ENCODE measurements at places on chromosomes 4 and X.

DNA sequence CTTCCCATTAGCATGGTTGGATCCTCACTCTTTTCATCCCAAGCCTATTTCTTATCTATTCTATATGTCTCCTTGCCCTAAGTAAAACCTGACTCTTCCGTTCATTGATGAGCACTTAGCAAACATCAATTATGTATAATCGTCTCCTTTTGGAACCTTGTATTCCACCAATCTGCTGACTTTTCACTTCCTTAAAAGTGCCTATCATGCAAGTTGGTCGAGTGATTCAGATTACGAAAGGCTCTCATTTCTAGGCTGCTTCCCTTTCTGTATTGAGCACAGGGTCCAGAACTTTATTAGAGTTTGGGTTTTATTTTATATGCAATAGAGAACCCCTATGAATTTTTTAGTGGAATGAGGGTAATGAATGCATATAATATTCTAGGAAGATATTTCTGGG is 27.1 kb upstream of the ALB start:
- DNase-seq: no peak

DNA sequence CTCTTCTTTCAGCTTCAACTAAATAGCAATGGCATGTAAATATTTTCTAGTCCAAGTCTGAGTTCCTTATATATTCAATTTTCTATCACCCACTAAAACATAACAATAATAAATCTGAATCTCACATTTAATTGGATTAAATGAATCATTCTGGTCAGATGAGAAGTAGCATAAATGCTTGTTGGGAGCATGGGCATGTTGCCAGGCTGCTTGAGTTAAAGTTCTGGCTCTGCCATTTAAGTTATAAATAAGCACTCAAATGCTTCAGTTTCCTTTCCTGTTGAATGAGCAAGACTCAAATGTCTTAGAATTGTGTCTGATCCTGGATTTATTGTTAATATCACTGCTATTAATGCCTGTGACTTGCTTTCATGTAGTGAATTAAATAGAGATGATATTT is 496.3 kb downstream of the STPG2 start:
- DNase-seq: no peak

DNA sequence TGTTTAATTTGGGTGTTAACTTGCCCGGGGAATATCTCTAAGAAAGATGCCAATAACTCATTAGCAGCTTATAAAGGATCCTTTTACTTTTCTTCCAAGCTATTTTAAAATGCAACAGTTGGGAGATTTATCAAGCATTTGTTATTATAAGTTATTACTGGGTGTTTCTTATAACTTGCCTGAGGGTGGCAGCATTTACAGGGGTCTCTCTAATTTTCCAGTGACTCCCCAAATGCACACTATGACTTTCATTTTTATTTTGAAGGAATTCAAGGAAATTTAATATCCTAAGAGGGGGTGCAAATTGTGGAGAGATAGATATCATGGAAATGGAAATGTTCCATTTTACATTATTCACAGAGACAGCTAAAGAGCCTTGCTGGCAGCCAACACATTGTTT is 138.0 kb downstream of the PDGFRA start:
- no peak for DNase-seq

DNA sequence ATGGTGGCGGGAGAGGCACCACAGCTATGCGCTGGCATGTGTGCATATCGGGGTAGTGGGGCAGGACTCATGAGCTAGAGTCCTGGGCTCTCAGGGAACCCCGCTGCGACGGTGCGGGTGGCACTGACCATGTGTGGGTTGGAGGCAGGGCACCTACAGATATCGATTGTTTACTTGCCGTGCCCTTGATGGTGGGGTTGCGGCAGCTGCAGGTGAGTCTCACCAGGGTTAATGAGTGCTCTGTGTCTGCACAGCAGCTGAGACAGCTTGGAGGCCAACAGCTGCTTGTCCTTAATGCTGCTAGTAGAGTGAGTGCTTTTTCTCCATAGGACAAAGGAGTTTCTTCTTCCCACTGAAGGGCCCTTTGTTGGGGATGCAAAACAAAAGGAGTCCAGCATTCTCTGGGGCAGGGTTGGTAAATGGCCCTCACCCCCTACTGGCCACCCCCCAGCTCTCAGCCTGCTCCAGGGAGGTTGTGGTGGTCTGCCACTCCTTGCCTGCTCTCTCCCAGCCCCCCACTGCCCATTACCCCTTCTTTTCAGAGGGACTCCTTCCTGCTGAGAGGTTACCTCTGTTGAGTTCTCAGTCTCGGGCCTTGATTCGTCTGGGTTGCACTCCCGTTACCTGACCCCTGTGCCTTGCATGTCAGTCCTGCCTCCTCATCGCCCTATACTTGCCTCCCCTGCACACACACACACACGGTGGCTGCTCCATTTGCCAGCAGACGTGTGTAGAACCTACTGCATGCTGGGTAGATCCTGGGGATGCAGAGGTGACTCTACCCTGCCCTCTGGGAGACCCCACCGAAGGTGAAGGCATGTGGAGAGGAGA is 52.8 kb downstream of the TBC1D14 start:
- DNase-seq: peak; percentile 57

GRCh38 chrX:19174401-19175025 is 52.2 kb upstream of the ADGRG2 start:
- no peak for DNase-seq

DNA sequence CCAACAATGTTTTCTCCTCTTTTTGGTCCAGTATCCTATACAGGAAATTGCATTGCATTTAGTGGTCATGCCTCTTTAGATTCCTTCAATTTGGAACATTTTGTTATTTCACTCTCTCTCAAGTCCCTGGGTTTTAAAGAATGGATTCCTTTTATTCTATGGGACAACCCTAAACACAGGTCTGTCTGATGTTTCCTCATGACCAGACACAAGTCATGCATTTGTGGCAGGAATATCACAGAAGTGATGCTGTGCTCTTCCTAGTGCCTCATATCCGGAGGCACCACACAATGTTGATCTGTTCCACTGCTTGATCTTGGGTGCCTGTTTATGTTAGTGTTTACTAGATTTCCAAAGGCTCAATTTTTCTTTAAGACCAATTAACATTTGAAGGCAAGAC is 69.7 kb upstream of the H2AZ1 start:
- no peak for DNase-seq

DNA sequence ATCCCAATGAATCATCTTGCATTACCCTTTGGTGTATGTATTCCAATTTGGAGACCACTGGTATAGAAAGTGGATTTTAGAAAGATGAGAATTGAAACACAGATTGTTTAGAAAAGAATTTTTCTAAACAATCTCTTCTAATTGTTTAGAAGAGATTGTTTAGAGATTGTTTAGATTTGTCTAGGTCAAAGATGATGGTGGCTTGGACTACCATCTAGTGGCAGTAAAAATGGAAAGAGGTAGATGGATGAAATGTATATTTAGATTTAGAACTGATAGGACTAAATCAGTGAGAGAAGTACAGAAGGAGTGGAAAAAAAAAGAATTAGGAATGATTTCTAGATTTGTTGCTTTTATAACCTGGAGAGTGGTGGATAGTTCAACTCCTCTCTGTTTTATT is 70.6 kb downstream of the ARSJ start:
- DNase-seq: no peak

GRCh38 chrX:114591121-114591520 is 7.2 kb downstream of the HTR2C start:
- DNase-seq: no peak

DNA sequence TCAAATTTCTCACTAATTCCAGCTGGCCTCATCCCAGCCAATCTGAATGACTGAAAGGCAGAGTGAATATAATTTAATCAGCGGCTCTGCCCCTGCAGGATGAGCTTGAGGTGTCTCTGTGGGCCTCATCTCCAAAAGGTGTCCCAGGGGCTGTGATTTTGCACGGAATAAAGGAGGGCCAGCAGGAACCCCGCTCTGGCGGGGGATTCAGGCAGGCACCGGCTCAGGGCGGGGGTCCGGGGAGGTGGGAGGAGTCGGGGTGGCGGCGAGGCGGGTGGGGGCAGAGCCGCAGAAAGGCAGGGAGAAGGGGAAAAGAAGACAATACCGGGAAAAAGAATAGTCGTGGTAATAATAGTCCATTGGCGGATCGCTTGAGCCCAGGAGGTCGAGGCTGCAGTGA is 16.0 kb upstream of the ERCC6L start:
- DNase-seq: no peak

DNA sequence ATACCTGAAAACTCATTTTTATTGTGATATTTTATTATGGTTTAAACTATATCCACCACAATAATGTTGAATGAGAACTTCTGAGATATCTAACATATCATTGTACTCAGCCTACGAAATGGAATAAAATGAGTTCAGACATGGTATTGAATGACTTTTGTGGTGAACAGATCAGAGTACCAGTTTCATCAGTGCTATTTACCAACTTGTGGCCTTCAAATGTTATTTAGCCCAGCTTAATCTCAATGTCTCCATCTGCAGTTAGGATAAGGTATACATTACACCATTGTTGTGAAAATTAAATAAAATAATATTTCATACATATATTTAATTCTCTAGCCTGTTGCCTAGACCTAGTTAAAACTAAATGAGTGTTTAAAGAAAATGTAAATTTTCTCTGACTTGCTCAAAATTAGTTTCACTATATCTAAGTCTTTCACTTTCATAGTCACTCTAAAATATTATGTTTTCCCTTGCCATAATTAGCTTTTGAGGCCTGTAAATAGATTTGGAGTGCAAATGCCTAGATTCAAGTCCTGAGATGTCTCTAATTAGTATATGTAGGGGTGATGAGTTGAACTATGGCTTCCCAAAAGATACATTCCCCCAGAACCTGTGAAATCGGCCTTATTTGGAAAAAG is 594.2 kb downstream of the STPG2 start:
- no peak for DNase-seq

DNA sequence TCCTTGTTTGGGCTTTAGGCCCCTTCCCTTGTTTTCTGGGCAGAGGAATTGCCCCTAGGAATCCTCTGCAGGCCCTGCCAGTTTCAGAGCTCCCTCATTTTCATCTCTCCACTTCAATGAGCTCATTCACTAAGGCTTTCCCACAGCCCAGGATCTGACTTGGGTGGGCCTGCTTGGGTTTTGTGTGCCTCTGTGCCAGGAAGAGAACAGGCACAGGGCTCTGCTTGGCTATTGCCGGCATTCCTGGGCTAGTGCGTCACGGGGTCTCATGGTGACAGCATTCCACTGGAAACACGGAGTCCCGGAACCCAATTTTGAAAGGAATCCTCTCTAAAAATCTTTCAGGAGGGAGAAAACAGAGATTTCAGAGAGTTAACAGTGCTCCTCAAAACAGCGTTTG is 150.5 kb downstream of the VCX3A start:
- DNase-seq: peak; percentile 22

- DNase-seq: no peak
These were observed 19.8 kb upstream of the ZXDA start for GRCh38 chrX:57930051-57930450.

DNA sequence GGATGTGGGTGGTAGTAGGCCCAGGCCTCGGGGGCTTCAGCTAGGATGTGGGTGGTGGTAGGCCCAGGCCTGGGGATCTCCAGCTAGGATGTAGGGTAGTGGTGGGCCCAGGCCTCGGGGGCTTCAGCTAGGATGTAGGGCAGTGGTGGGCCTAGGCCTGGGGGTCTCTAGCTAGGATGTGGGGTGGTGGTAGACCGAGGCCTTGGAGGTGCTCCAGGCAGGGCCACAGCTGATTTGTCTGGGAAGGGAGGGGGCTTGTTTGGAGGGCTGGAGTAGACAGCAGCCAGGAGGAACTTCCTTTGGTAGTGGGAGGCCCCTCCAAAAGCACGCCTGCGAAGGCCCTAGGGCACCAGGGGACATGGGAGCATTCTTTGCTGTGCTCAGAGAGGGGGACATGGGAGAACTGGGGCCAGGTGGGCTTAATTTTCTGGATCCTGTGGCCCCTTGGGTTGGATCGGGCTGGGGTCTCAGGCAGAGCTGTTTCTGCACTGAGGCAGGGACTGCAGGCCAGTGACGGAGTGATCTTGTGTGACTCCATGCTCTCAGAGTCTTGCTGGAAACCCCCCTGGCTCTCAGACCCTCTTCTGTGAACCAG is 3.3 kb upstream of the SPON2 start:
- peak; percentile 42 for DNase-seq

DNA sequence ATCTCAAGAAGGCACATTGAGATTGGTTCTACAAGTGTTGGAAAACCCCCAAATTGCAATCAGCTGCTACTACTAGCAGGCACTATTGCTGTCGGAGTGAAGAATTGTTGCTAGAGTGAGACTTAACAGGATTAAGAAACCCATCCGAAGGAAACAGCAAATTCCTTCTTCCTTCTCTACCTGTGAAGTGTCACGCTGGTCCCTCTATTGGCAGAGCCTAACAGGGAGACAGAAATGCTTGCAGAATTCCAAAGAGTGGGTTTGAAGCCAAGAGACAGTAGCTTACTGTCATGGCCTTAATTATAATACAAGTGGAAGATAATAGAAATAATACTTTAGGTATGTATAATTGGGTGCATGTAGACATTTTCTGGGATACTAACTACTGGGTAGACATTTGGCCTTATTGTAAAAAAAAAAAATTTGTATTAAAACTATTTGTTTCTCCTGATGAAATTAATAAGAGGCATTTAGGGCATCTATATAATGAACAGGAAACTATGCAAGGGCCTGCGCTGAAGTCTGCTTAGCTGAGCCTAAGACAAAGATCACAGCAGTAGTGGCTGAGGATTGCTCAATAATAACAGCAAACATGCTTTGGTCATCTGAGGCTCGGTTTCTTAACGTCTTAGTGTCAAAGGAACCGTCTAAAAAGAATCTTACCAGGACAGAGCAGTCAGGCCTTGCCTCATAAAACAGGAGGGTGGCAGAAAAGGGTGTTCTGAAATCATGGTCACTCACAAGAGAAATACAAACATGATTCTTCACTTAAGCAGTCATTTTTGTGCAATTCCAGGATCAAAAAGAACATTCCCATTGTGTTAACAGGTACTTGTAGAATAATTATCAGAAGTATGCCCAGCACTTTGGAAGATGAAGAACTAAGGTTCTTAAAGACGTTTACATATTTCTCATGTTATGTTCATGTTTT is 40.8 kb downstream of the FAM241A start:
- DNase-seq: no peak

GRCh38 chr4:9880406-9881197 is 99.2 kb downstream of the DRD5 start:
- DNase-seq: no peak

DNA sequence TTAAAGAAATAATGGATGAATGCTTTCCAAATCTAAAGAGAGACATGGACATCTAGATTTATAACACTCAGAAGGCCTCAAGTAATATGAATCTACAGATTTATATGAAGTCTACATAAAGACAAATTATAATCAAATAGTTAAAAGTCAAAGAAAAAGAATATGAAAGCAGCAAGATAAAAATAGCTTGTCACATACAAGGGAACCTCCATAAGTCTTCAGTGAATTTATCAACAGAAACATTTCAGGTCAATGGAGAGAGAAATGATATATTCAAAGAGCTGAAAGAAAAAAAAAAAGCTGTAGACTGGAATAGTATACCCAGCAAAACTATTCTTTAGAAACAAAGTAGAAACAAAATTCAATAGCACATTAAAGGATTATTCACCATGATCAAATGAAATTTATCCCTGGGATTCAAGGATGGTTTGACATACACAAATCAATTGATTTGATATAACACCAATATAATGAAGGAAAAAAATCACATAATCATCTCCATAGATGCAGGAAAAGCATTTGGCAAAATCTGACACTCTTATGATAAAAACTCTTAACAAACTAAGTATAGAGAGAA is 346.6 kb upstream of the PABPC4L start:
- DNase-seq: no peak

Measured in posterior cingulate gyrus (tissue), 11 donors.